ENCODE measurements at places on chromosomes 13 and 19.

DNA sequence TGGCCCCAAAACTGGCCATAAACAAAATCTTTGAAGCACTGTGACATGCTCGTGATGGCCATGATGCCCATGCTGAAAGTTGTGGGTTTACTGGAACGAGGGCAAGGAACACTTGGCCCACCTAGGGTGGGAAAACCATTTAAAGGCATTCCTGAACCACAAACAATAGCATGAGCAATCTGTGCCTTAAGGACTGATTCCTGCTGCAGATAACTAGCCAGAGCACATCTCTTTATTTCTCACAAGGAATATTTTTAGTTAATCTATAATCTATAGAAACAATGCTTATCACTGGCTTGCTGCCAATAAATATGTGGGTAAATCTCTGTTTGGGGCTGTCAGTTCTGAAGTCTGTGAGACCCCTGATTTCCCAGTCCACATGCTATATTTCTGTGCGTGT lies 10.3 kb upstream of the ZNF726 start:
- no peak for DNase-seq

DNA sequence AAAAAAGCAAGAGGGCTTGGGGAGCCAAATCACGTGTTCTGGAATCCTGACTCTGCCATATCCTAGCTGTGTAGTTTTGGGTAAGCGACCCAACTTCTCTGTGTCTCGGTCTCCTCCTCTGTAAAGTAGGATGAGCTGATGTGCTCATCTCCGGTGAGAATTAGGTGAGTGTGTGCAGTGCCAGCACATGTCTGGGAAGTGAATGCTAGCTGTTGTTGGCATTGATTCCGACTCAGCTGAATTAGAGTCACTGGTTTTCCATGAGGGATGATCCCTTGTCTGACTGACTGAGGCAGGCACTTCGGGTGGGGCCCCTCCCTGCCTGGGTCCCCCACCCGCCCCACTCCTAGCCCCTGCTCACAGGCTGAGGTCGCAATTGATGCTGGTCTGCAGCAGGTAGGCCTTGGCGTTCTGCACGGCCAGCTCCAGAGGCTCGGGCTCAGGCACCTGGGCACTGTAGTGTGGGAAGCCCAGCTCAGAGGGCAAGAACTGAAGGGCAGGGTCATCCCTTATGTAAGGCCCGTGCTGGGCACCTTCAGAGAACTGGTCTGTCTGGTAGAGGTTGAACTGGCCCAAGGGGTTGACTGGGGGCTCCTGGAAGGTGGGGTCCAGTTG lies 835 bp downstream of the RSPH6A start:
- no peak for DNase-seq

- no peak for DNase-seq
These were observed 515.3 kb upstream of the SGCG start for GRCh38 chr13:22665506-22665905.

DNA sequence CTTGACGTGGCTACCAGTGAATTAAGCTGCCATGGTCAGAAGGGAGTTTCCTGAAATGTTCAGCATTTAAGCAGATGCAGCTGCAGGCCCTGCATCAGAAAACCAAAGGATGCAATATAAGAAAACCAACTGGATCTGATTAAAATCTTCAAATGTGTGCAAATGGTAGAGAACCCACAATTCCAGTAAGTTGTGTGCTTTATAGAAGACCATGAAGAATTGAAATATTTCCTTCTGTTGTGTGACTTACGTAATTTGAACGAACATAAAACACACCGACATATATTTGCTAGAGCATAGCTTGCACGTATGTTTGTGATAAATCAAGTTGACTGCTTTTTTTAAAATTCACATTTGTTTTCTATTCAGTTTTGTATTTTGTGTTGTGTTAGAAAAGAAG lies 191.4 kb downstream of the COL4A1 start:
- no peak for DNase-seq

DNA sequence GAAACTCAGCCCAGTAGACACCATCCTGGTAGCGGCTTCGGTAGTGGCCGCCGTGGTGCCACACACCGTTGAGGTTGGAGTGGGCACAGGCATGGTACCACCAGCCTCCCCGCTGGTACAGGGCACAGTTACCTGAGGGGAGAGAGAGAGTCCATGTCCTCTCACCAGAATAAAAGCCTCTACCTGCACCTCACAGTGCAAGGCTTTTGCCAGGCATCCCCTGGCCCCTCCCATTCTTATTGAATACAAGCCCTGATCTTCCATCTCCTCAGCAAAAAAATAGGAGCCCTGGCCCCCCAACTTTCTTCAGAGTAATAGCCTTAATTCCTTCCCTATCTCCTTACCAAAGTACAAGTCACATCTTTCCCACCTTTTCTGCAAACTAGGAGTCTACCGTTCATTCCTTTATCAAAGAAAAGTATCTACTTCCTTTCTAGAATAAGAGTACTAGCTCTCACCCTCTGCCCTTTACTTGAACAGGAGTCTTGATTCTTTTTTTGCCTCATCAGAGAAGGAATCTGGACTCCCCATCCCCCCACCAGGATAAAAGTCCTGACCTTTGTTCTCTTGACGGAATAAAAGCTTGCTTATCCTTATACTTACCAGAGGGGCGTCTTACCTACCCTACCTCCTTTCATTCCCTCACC lies 6.7 kb downstream of the SHFL start:
- DNase-seq: no peak

- no peak for DNase-seq
These were observed 619 bp upstream of the EXOC3L2 start for GRCh38 chr19:45245826-45246225.

DNA sequence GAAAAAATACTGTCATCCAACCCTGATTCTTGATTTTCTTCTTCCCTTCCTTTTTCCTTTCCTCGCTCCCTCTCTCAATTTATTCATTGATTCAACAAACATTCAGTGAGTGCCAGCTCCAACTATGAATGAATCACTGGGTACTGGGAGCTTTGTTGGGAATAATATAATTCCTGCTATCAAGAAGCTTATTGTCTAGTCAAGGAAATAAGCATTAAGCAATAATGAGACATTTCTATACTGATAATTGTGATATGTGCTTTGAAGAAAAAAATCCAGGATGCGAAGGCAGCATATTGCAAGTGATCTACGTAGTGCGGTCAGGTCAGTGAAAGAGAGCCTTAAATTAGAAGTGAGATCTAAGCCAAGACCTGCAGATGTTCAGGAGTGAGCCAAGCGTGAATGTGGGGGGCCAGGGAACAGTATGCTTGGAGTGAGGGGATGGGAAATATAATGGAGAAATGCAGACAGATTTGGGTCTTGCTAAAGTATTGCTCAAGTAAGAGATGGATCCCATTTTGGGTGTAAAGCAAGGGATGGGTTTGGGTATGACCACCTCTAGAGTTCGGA lies 253.5 kb downstream of the LHFPL6 start:
- DNase-seq: no peak

DNA sequence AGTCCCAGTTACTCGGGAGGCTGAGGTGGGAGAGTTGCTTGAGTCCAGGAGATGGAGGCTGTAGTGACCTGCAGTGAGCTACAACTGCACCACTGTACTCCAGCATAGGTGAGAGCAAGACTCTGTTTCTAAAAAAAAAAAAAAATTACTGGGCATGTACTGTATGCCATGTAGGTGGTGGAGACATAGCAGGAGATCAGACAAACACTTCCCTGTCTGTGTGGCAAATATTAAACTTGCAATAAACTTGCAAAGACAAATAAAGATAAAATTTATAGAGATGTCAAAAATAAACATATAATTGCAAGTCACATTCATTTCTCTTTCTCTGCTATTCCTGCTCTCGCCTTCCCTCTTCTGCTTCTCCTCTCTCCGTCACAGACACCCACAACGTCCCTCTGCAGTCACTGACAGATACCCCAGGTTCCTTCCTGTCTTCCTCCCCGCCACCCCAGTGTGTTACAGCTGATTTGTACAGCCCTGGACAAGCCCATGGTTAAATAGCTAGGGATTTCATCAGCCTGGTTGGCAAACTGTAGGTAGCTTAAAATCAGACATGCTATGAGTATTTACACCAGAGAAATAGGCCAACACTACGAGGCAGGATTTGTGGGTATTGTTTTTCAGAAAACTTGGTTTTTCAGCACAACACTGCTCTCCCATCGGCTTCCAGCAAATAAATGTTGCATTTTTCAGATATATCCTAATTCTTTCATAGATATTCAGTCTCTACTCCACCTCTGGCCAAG lies 1.3 kb upstream of the CD177 start:
- no peak for DNase-seq

- no peak for DNase-seq
These were observed 6.4 kb upstream of the IPO5 start for GRCh38 chr13:97946951-97947588.

- no peak for DNase-seq
These were observed 295.1 kb upstream of the SLITRK5 start for GRCh38 chr13:87376081-87376480.

DNA sequence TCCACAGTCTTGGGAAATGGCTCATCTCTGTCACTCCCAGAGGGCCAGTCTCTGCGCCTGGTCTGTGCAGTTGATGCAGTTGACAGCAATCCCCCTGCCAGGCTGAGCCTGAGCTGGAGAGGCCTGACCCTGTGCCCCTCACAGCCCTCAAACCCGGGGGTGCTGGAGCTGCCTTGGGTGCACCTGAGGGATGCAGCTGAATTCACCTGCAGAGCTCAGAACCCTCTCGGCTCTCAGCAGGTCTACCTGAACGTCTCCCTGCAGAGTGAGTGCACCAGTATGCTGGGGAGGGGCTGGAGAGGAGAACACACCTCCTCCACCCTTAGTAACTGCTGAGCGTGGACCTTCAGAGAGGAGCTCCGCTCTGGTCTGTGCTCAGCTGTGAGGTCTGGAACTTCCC lies 2.3 kb downstream of the SIGLEC9 start:
- DNase-seq: no peak

GRCh38 chr13:24194447-24194846 lies 33.9 kb downstream of the SPATA13 start:
- no peak for DNase-seq

DNA sequence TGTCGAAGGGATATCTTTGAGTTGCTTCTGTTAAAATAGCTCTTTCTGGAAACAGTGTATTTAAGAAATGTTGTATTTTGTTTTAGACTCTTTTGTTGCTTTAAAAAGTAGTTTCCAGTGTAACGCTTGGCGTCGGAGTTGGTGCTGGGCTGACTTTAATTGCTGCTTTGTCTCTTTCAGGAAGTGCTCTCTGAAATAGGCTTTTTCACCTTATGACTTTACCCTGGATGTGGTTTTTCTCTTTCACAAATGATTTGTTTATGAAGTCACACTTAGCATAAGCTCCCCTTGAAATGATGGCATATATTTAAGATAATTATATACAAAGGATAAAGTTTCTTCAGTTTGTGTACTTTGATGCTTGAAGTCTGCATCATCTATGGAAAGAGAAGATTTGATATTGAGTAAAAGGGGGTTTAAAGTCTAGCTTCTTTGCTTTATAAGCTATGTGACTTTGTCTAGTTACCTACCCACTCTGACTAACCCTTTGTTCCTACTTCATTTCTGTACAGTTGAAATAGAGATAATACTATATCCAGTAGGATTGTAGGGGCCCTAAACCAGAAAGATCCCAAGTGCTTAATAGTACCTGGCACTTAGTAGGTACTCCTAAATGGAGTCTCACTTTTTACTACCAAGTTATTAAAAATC lies at the start of gene GPR18:
TSS of gene GPR18 (minus strand) at position 170 of the 651 bp plus-strand sequence. CDS start 2,507 bp downstream, outside the sequence.
- DNase-seq: no peak

DNA sequence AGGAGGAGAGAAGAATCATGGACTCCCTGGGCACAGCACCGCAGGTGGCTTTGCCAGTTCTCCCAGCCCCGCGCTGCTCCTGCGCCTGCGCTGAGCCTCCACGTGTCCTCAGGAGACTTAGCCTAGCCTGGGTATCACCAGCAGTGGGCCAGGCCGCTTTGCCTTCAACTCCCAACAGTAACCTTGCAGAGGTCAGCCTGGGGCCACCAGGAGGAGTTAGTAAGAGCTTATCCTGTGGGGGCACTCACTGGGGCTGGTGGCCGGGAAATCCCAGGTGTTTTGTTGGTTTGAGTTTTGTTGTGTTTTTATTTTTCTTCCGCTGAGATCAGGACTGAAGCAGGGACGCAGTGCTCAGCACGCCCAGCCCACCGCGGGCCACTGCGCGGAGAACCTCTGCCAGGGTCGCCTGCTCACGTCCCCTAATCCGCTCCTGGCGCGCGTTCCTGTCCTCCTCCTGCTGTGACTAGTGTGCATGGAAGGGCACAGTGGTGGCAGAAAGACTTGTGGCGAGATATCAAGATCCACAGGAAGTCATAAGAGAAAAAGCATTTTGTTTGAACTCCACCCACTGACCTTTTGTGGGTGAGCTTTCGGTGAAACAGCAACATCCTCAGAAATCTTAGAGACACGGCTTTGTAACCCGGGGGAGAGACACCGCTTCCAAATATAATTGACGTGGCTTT lies 207.4 kb upstream of the RFC3 start:
- DNase-seq: no peak

GRCh38 chr19:2775556-2776430 lies 7.3 kb downstream of the SGTA start:
- DNase-seq: no peak

DNA sequence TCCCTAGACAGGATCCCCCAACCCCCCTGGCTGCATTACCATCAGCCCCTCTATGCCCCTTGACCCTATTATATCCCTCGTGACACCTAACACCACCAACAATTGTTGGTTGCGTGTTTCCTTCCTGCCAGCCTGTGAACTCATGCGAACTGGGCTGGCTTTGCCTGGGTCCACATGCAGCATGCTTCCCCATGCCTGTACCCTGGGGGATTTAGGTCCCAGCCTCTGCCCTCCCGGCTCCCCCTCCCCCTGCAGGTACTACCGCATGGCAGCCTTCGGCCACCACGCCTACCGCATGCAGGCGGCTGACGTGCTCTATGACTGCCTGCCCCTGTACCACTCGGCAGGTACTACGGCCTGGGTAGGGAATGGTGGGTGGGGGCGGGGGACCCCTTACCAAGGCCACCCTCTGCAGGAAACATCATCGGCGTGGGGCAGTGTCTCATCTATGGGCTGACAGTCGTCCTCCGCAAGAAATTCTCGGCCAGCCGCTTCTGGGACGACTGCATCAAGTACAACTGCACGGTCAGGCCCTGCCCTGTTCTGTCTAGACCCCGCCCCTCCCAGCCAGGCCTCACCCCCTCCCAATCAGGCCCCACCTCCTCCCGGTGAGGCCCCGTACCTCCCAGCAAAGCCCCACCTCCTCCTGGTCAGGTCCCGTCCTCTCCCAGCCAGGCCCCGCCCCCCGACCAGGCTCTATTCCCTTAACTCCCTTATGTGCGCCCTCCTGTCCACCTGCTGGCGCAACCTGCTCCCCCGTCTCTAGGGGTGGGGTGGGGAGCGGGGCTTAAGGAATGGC lies 18.5 kb downstream of the SLC27A1 start:
- no peak for DNase-seq
